Glutamatergic neuron (in vitro differentiated cells): ENCODE measurements at places on chromosomes 7 and 10. TPM values are rescaled to one million over a fixed set of nuclear protein-coding genes. Genes with fewer than 3 reads are reported as not detected.

SP8 gene
- not detected for total RNA-seq

DNA sequence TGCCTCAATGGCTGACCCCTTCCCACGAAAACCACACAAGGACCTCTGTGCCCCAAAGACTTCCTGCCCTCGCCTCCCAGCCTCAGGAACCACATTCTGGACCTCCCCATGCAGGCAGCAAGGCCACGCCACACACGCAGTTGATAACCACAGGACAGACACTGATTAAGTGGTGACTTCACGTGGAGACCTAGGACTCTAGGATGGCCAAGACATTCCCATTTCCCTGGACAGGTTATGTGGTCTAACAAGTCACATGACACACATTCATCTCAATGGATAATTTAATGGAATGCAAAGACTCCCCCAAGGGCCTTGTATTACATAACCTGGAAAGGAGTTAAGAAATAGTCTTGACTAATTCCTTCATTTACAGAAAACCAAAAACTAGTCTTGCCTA lies 110.2 kb downstream of the LARP4B start:
- no peak for DNase-seq

PRR15 gene
- total RNA-seq: not detected

HKDC1 gene
- not detected for total RNA-seq

GRCh38 chr10:98236862-98237261 lies 31.1 kb downstream of the LOXL4 start:
- DNase-seq: no peak

GRCh38 chr7:146862415-146862814 lies 745.8 kb downstream of the CNTNAP2 start:
- DNase-seq: no peak

DNA sequence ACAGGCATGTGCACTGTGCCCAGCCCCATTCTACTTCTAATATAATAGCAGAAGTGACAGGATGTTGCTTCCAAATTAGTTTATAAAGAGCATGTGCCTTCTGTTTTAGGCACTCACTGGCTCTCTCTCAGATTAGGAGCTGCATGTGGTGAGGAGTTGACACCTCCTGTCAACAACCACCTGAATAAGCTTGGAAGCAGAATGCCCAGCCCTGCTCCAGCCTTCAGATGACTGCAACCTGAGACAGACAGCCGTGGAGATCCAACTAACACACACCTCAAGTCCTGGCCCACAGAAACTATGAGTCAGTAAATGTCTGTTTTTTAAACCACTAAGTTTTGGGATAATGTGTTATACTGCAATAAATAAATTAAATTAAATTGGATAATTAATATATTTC lies 54.5 kb downstream of the PARD3 start:
- no peak for DNase-seq

DNA sequence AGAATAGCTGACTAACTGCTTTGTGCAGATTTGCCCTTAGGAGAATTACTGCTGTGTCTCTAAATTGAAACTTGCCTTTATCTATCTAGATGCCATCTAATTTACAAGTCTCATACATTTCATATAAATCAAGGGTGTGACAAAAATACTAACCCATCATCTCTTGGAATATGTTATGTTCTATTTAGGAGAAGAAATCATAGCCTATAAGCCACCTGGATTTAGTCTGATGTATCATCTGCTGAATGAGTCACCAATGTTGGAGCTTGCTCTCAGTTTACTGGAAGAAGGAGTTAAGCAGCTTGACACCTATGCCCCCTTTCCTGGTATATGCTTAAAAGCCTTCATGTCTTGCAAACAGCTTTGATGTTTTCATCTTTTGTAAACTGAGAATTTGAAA lies 43.5 kb downstream of the NUP205 start:
- no peak for DNase-seq
